ENCODE measurements at places on chromosomes 1 and 21.

GRCh38 chr1:155223047-155223446 is 14.6 kb downstream of the MTX1 start:
- no peak for DNase-seq

- DNase-seq: no peak
These were observed 16.7 kb downstream of the POU3F1 start for GRCh38 chr1:38029685-38030511.

- DNase-seq: no peak
These were observed 391.0 kb downstream of the OMA1 start for GRCh38 chr1:58155418-58156123.

DNA sequence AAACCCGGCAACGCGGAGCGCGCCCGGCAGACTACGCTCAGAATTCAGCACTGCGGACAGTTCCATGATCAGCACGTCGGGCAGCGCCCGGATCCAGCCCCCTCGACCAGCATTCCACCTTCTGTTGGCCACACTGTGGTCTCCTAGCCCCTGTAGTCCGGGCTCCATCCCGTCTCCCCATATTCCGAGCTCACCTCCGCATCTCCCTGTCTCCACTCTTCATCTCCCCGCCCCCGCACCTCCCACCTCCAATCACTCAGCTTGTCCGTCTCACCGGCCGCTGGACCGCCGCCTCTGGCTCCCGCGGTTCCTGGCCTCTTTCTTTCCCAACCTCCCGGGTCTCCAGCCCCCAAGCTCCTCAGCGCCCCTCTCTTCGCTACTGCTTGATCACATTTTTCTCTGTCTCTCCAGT is 500 bp downstream of the EPHA10 start:
- no peak for DNase-seq

- DNase-seq: no peak
These were observed 213.7 kb upstream of the HOOK1 start for GRCh38 chr1:59601041-59601441.

GRCh38 chr1:55826381-55827080 is 611.4 kb upstream of the USP24 start:
- DNase-seq: no peak

GRCh38 chr21:27306791-27307775 is 340.2 kb upstream of the ADAMTS5 start:
- DNase-seq: no peak

GRCh38 chr1:207344221-207344620 is 22.7 kb downstream of the CD55 start:
- DNase-seq: no peak

DNA sequence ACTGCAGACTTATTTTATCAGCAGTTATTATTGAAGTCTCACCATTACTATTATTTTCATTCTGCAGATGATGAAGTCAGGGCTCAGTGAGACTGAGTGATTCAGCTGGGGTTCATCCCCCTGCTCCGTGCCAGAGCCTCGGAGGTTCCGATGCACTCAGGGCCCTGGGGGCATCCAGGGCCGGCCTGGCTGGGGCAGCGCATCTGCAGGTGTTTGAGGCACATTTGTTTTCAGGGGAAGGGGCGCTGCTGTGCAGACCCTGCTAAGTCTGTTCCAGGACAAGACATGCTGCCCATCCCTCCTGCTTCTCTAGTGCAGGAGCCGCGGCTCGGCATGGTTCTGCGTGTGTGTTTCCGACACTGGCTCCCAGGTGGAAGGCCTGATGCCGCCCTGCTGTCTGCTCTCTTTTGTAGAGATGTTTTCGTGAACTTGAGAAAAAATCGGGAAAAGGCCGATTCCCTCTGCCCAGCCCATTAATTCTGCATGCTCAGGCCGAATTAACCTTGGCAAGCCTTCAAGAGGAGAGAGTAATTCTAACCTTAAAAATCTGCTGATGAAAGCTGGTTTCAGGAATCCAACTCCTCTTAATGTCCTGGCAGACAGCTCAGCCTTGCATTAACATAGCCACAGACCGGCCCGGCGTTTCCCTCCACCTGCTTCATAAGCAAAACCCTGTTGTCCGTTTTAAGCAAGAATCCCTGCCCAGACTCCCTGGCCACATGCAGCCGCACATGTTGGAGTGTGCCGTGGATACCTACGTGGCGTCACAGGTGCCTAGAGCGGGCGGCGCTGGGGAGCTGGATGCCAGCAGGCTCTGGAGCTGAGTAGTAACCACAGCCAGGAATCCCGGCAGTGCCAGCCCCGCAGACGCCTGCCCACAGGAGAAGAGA is 316.0 kb upstream of the VAMP3 start:
- no peak for DNase-seq

GRCh38 chr1:7422561-7422960 is 348.5 kb upstream of the VAMP3 start:
- DNase-seq: no peak

- no peak for DNase-seq
These were observed 9.1 kb upstream of the HEYL start for GRCh38 chr1:39648496-39648895.

DNA sequence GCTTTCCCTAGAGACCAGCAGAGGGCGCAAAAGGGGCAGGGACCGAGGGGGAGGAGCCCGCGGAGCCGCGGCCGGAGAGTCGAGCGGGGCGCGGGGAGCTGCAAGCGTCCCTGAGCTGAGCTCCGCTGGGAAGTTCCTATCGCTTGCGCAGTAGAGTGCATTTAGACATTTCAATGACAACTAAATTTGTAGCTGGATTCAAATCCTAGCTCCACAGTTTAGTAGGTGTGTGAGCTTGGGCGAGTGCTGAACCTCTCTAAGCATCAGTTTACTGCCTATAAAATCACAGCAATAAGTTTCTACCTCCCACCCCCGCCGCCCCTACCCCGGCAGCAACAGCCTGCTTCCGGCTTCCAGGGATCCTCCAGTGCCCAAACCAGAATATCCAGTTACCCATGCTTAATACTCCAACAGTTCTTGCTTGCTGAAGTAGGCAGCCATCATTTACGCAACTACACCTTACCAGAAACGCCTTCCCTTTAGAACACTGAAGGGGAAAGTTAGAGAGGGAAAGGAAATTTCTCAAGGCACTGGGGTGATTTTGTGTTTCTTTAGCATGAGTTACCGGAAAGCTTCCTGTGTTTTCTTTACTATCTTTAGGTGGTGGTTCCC is 9.1 kb downstream of the TLR5 start:
- peak; percentile 22 for DNase-seq

DNA sequence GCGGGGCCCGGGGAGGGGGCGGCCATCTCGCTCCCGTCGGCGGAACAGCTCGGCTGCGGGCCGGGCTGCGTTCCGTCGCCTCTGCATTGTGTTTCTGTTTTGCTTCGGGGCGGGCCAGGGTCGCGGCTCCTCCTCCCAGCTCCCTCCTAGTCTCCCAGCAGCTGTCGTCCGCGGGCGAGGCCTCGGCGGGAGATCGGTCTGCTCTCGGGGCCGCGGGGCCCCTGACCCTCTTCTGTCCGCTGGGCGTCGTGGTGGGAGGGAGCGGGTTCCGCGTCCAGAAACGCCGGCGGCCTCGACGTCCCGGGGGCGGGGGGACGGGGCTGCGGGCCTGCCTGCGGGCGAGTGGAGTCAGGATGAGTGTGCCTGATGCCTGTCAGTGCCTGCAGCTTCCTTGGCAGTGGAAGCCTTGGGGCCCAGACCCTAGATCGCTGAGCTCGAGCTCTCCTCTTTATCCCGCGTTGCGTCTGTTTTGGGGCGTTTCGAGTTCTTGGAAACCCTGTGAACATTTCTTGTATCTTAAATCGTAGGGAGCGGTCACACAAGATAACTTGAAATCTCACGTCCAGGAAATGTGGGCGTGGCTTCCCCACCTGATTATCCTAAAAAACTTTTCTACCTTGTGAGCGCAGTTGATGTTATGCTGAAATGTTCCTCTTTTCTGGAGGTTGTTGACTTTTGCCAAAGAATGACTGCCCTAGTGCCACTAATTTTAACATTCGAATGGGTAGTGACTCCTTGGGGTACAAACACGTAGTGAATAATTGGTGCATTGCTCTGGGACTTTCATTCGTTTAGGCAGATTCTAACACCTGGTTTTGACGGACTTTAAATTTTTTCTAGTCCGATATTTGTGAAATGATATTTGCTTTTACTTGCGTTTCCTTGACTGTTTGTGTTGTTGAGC is 676 bp downstream of the MORC3 start:
- DNase-seq: peak; percentile 48

DNA sequence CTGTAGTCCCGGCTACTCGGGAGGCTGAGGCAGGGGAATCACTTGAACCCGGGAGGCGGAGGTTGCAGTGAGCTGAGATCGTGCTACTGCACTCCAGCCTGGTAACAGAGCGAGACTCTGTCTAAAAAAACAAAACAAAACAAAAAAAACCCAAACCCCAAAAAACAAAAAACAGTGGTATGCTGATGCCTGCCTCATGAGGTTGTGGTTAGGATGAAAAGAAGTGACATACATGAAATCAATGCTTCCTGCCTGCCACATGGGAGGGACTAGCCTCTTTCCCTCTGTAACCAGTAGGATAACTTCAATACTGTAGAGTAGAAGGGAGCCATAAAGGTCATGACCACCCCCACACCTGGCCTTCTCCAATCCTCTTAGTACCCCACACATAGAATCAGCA is 55.2 kb downstream of the TENT5C start:
- no peak for DNase-seq

GRCh38 chr1:47709872-47710231 is 272.0 kb downstream of the FOXD2 start:
- no peak for DNase-seq

DNA sequence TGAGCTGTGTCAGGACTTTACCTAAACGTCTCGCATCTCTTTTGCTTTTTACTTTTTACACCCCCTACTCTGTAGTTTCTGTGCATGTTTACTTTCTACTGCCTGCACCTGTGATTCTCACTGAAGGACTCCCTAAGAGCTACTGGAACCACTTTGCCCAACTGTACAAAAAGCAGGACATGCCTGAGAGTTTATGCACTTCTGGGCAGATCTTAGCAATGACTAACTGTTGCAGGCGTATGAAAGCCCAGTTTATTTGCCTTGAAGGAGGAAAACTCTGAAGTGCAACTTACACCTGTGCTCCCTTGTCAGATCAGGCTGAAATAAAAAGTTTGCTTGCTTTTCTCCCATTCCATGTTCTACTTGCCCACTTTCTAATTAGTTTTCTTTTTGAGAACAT is 467.0 kb upstream of the USP24 start:
- DNase-seq: no peak

DNA sequence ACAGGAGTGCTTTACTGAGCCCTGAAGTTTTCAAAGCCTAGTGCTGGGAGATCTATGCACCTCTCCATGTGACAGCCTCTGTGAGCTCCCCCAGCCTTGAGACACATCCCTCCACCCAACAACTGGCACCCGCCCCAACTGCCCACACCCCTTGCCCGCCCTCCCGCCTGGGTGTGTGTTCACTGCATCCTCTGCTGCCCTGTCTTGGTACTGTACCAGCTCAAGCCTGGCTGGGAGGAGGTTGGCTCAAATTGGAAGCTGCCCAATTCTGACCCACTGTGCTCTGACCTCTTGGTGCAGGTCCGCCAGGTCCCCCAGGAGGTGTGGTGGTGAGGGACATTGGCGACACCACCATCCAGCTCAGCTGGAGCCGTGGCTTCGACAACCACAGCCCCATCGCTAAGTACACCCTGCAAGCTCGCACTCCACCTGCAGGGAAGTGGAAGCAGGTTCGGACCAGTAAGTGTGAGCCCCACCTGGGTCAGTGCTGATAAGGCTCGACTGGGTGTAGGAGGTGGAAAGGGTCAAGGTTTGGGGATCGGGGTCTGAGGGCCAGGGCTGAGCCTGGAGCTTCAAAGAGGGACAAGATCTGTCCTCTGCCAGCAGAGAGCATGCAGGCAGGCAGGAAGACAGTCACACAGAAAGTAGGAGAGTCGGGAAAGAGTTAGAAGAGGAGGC is 18.0 kb downstream of the TMEM81 start:
- no peak for DNase-seq

DNA sequence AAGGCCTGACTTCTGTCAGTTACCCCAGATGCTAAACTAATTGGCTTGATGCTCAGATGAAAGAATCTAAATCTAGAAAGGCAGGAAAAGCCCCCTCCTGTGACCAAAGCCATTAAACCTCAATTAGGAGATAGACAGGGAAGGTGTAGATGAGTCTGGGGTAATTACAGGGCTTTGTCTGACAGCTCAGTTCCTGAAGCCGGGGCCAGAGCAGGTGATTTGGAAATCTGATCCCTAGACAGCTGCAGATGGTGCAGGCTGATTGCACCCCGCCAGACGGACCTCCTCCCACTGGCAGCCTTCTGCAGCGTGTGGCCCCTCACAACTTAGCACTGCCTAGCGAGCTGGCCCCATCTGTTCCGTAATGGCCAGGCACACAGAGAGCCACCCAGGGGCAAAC is 395.1 kb downstream of the HLX start:
- no peak for DNase-seq

GRCh38 chr1:219544163-219544846 is 68.6 kb downstream of the ZC3H11B start:
- DNase-seq: no peak

DNA sequence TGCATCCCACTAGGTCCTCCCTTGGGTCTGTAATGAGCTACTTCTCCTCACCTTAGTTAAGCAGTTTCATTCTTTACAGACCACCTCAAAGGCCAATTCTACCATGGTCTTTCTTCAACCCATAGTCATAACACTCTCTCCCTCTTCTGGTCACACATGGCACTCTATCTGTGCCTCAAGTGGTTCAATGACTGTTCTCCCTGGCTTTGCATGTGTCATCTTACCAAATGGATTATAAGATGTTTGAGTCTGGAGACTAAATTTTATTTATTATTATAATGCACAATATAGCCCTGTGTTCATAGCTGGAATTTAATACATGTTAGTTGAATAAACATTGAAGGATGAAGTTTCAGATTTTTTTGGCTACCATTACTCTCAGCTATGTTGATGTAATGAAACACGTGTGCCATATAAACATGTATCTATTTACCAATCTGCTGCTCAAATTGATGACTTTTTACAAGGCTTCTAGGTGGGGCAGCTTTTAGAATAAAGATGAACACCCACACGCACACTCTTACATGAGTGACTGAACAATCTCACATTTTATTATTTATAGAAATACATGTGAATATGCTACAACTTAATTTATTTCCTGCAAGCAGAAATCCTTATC is 102.1 kb downstream of the RUNX1 start:
- DNase-seq: no peak

DNA sequence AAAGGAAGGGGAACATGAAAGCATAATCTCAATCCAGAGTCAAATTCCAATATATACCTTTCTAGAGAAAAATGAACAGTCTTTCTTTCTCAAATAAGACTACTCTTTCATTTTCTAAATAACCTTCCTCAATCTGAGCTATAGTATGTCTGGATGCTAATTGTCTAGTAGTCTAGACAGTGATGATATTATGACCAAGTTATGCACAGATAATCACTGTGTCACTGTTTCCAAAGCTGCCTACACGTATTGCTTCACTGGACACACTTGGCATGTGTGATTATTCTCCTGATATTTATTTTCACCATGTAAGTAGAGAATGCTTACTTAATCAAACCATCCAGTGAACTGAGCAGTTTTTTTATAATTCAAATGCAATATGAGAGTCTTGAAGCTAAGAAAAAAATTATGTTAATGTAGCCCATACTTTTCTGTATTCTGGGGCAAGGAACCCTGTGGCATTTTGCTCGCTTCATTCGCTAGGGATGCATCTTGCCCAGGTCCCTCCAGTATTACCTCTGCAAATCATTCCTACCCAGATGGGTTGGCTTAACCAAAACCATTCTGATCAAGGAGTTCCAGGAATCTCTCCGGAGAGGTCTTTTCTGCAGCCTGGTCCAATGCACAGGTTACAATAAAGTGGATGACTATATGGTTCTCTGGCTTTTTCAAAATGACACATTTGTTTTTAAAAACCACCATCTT is 303.1 kb upstream of the RUNX1 start:
- no peak for DNase-seq
